ENCODE measurements at places on chromosomes 16 and 17.
A peak's percentile ranks its signal among the peaks of the same experiment; 100 is the strongest.

GRCh38 chr16:79571903-79572535 lies 28.5 kb downstream of the MAF start:
- peak; percentile 11 for DNase-seq

DNA sequence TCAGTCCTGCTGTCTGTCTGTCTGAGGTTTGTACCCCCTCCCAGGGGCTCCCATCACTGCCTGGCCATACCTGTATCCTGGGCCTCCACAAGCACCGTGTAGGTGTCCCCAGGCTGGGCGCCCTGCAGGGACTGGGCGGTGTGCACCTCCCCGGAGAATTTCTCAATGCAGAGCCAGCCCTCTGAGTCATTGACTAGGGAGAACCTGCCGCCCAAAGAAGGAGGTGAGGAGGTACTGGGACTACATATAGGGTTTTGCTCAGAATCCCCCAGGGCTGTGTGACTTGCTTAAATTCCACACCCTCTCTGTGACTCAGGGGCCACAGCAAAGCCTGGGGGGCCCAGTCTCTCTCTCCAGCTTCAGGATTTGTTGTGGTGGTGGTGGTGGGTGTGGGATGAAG lies 7.6 kb downstream of the CDH16 start:
- no peak for DNase-seq

DNA sequence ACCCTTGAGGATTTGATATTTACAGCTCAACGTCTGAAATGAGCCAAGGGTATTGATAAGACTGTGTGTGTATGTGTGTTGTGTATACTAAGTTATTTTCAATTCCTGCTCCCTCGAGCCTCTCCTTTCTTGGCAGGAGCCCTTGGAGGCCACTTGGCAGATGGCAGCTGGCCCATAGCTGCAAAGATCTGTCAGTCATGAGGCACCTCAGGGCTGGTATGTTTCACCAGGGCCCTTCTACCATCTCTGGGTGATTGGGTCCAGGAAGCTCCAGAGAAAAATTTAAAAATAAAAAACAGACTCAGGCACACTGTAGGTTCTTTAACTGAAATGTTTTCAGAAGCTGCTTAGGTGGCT lies 355.7 kb downstream of the HAPSTR1 start:
- no peak for DNase-seq

- peak; percentile 85 for DNase-seq
Measured at GRCh38 chr17:45265821-45266220, 3.9 kb upstream of the SPATA32 start.

DNA sequence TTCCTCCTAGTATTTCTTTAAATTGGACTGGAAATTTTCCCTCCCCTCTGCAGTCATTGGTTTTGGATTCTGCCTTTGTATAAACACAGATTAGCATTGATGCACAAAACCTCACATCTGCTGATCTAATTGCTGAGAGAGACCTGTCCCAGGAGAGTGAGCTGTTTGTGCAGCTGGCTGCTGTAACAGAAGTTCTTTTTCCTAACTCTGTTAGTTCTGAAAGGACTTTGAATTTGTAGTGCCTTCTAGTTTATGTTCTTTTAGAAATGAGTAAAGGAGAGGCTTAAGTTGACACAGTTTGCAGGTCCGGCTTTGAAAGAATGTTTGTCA lies 45.2 kb upstream of the KPNB1 start:
- no peak for DNase-seq

- no peak for DNase-seq
Measured at GRCh38 chr17:29612404-29613280, 10.1 kb downstream of the CORO6 start.

- DNase-seq: no peak
Measured at GRCh38 chr17:13558588-13558987, 43.1 kb downstream of the HS3ST3A1 start.

DNA sequence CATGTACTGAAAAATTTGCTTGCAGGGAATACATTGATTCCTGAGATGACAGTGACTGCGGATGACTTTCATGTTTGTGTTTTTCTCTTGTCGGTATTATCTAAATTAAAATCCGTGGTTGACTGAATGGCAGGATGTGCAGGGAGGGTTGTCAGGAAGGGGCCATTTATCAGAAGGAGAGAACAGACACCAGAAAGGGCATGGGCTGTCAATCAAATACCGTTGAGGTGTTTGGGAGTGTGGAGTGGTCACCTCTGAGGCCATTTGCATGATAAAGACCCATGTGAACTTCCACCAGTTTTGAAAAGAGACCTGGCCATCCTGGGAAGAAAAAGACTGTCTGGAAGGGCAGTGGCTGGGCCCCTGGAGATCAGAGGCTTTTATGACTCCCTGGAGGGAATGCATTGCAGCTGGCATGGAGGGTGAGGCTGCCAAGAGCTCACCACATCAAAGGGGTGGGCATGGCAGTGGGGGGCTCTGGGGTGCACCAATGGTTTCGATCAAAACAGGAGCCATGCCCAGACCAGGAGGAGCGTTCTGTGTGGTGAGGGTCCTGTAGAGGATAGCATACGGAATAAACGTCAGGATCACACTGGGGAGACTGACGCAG lies 67.1 kb downstream of the CYLD start:
- no peak for DNase-seq

DNA sequence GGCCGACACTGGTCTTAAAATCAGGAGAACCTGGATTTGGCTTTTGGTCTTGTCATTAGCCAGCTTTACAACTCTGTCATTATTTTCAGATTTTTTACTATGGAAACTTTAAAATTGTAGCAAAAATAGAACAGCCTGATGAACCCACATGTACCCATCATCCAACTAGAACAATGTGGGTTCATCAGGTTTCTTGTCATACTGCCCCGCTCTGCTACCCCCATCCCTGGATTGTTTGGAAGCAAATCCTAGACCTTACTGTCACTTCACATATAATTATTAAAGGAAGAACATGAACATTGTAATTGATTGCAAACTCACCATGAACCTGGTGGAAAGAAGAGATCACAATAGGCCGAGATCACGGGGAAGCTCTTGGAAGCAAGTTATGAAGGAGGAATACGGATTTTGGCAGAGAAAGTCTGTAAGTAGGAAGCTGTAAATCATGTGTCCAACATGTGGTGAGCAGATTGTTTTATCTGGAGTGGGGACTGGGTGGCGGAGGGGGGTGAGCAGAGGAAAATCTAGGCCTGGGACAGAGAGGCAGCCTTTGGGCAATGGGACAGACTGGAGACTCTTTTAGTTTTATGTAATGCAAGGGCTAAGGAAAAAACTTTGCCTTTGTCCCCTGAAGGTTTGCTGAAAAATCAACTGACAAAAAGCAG lies 67.0 kb downstream of the PITPNC1 start:
- DNase-seq: no peak

- DNase-seq: no peak
Measured at GRCh38 chr16:3832668-3833067, 47.8 kb downstream of the CREBBP start.

GRCh38 chr17:1323336-1323735 lies 43.9 kb downstream of the TRARG1 start:
- DNase-seq: no peak

DNA sequence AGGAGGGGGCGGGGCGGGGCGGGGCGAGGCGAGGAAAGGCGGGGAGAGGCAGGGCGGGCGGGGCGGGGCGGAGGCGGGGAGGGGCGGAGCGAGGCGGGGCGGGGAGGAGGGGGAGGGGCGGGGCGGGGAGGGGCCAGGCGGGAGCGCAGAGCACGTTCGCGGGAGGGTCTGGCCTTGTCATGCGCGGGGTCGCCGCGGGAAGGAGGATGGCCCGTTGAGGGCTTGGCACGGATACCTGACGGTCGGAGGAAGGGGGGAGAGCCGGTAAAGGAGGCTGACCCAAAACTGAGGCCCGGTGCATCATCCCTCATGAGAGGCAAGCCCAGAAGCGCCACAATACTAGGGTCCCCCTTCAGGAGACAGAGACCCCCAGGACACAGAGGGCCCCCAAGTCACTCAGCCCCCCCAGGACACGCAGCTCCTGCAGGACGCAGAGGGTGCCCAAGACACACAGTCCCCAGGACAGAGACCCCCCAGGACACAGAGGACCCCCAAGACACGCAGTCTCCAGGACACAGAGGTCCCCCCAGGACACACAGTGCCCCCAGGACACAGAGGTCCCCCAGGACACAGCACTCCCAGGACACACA lies 593 bp upstream of the WDR45B start:
- DNase-seq: no peak

DNA sequence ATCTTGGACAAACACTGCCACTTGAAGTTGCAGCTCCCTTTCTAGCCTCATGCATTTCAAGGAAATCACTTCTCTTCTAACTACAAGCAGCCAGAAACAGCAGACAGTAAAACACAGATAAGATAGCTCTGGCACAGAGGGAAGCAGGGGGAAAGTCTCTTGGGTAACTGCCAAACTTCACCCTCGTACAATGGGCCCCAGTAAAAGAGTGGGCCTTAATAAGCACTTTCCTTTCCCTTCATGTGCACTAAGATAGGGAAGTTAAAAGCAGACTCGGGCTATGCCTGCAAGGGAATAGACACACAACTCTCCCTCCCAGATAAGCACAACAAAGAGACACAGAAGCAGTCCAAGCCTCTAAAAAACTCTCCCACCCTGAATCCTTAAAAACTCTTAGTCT lies 4.2 kb upstream of the KRTAP4-5 start:
- DNase-seq: peak; percentile 27

DNA sequence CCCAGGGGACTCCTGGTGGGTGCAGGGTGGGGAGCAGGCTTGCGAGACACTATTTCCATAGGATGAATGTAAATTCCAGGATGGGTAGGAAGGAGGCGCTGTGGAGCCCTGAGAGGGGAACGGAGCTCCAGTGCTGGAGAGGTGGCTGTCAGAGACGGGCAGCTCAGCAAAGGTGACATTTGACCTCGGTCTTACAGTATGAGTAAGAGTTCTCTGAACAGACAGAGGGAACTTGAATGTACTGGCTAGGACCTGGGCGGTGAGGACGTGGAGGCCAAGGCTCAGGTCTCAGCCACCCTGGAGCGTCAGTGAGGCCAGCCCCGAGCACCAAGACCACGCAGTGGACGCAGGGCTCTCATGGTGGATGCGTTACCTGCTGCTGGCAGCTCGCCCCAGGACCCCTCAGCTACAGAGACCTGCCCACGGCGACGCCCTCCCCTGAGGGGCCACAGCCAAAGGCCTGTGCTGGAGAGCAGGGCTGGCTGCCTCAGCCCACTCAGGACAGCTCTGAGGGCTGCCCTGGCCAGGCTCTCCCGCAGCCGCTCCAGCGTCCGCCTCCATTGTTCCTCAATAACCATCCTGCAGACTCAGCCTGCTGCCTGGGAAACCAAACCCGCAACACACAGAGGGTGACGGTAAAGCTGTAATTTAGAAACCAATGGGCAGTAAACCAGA lies 65.9 kb upstream of the TNRC6C start:
- DNase-seq: peak; percentile 52

DNA sequence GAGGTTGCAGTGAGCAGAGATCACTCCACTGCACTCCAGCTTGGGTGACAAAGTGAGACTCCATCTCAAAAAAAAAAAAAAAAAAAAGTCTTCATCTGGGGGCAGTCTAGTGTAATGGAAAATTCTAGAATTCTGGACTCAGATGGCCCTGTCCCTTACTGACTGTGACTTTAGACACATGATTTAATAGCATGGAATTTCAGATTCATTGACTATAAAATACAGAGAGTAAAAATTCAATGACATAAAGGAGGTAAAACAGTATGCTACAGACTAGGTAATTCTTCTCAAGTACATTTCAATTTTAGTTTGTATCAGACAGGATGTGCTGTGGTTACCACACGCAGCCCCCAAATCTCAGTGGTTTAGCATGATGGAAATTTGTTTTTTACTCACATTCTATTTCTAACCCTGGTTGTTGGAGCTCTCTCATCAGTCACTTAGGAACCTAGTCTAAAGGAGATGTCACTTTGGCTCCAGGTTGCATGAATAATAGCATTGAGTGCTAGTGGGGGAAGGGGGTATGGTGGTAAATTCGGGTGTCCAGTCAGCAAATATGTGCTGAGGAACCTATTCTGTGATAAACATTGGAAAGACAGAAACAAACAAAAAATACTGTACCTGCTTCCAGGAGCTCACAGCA lies 444.0 kb downstream of the XYLT1 start:
- no peak for DNase-seq

DNA sequence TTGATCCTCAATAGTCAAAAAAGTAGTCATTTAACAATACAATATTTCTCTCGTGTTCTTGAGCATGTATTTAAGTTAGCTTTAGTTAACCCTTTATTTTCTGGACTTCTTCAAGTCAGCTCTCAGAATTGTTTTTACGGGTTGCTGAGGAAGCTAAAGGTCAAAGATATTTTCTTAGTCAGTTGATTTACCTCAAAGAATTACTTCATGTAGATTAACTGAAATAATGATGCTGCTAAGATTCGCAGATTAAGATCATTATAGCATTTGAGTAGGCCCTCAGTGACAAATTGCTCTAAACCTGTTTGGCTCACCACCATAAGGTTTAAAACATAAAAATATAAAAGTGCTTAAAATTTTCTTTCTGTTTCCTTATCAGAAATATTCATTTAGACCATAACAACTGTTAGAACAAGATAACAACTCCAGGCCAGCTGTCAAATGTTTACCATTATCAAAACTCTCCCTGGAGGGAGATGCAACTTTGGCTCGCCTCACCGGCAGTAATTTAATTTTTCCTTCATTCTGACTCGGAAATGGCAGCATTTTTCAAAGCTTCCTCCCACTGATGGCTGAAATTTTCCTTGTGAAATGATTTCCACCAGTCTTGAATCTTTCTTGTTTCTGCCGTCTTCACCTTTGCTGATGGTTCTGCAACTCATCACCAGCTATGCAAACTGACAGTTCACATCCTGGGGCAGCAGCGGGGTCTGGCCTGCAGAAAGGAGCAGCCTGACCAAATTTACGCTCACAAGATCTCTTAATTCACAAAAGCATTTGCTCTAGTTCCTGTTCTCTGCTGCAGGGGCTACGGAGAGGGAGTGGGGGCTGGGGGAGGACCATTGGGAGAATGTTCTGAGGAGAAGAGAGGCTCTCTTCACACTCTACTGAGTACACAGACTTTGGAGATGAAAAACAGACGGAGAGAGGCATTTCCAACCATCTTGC lies 254.8 kb upstream of the TBX2 start:
- peak; percentile 7 for DNase-seq

GRCh38 chr16:68229431-68230175 lies 6.3 kb downstream of the ESRP2 start:
- DNase-seq: peak; percentile 54

DNA sequence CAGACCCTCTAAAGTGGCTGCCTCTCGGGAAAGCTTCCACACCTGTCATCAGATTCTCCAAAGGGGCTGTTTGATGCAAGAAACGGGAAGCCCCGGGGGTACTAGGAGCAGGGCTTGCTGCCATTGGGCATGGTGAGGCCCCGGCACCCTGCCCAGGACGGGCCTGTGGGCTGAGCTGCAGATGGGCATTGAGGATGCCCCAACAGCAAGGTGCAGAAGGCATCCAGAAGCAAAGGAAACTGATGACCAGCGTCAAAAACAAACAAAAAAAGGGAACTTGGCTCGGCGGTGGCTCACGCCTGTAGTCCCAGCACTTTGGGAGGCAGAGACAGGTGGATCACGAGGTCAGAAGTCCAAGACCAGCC lies 1.5 kb upstream of the LIMD2 start:
- peak; percentile 21 for DNase-seq
